ENCODE measurements at places on chromosomes 5 and 9. TPM values are rescaled to one million over a fixed set of nuclear protein-coding genes. Genes with fewer than 3 reads are reported as not detected.

Gene GPR21
- not detected for total RNA-seq

Gene THBS4
- total RNA-seq, result 0.23 TPM

Gene GPR151
- total RNA-seq, result not detected

Gene PLPPR1
- not detected for total RNA-seq

Gene RHOBTB3
- total RNA-seq, result 8.6 TPM

Gene IL13
- total RNA-seq, result not detected

Gene BARX1
- total RNA-seq, result 12.8 TPM

Gene PCDHGA5
- 0.13 TPM for total RNA-seq

Gene FAM151B
- 1.6 TPM for total RNA-seq

Gene GHR
- 0.03 TPM for total RNA-seq

Gene PCDHGB1
- total RNA-seq, result 1.7 TPM

Gene BAAT
- total RNA-seq, result 0.32 TPM

Gene ACTBL2
- 0.07 TPM for total RNA-seq

Gene NIM1K
- 0.30 TPM for total RNA-seq

Gene TAF11L6
- total RNA-seq, result not detected

Gene PCDHA1
- total RNA-seq, result 0.29 TPM

Gene GFRA3
- total RNA-seq, result not detected

Gene SLC36A1
- total RNA-seq, result 9.5 TPM

Gene RAB3C
- total RNA-seq, result not detected

Gene FOXD4L3
- total RNA-seq, result 0.12 TPM

Gene CDO1
- not detected for total RNA-seq

Gene ANKRD34B
- total RNA-seq, result 0.17 TPM

Gene LCN15
- not detected for total RNA-seq

Gene CORO2A
- 1.5 TPM for total RNA-seq

Gene RNF180
- total RNA-seq, result 0.36 TPM

Gene WDR41
- total RNA-seq, result 43.6 TPM

Gene SLC22A4
- 6.4 TPM for total RNA-seq

Gene PDE6A
- 0.24 TPM for total RNA-seq

Gene CD274
- 2.1 TPM for total RNA-seq

Gene GCNT4
- total RNA-seq, result 0.16 TPM

Gene NOL8
- 27.6 TPM for total RNA-seq

Measured in A549 treated with Hydrocortisone at 1 μM for 4 hours (cell line).